ENCODE measurements at places on chromosomes 16 and 17.
A peak's percentile ranks its signal among the peaks of the same experiment; 100 is the strongest.

- DNase-seq = no peak
Observed at GRCh38 chr16:85374571-85374872, 238.6 kb upstream of the GSE1 start.

- DNase-seq = no peak
Observed at GRCh38 chr16:88078111-88078775, 127.0 kb downstream of the BANP start.

GRCh38 chr17:69711541-69711940 lies 297.0 kb downstream of the MAP2K6 start:
- no peak for DNase-seq

GRCh38 chr17:69919789-69920188 lies 155.2 kb upstream of the KCNJ16 start:
- DNase-seq = no peak

- DNase-seq = peak; percentile 61
Observed at GRCh38 chr16:89409161-89409711, 81.1 kb downstream of the ANKRD11 start.

- no peak for DNase-seq
Observed at GRCh38 chr17:34434052-34434451, 71.0 kb upstream of the CCL1 start.

DNA sequence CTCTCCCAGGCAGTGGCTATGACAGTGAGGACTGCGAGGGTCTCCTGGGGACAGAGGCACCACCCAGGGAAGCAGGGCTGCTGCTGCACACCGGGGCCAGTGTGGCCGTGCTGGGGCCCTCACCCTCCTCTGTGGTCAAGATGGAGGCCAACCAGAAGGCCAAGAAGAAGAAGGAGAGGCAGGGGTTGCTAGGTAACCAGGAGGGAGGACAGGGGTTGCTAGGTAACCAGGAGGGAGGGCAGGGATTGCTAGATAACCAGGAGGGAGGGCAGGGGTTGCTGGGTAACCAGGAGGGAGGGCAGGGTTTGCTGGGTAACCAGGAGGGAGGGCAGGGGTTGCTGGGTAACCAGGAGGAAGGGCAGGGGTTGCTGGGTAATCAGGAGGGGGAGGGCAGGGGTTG lies 55.2 kb downstream of the ACTG1 start:
- no peak for DNase-seq

- no peak for DNase-seq
Observed at GRCh38 chr17:35765086-35765710, 4.5 kb downstream of the C17orf50 start.

- DNase-seq = no peak
Observed at GRCh38 chr17:73794336-73794735, 150.1 kb upstream of the SDK2 start.

DNA sequence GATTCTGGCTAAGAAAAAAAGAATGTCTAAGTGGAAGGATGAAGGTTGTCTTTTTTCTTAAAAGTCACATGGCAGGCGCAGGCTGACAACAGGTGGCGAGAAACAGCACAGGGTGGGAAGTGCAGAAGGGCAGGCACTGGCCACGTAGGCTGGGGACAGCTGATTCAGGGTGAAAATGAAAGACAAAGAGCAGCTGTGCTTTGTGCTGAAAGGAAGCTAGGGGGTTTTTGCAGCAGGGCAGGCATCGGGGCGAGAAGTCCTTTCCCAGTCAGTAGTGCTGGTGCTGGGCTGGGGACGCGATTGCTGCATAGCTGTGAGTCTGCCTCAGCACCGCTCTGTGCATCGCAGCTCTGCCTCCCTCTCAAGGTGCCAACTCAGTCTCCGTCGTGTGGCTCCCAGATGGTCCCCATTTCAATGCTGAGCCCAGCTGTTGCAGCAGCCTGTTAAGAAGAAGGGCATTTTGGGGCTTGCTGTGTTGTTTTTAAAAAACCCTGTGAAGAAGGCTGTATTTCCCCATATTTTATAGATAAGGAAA lies 183.1 kb upstream of the CCL2 start:
- no peak for DNase-seq

GRCh38 chr16:88782454-88783390 lies 2.3 kb downstream of the PIEZO1 start:
- DNase-seq = peak; percentile 85

DNA sequence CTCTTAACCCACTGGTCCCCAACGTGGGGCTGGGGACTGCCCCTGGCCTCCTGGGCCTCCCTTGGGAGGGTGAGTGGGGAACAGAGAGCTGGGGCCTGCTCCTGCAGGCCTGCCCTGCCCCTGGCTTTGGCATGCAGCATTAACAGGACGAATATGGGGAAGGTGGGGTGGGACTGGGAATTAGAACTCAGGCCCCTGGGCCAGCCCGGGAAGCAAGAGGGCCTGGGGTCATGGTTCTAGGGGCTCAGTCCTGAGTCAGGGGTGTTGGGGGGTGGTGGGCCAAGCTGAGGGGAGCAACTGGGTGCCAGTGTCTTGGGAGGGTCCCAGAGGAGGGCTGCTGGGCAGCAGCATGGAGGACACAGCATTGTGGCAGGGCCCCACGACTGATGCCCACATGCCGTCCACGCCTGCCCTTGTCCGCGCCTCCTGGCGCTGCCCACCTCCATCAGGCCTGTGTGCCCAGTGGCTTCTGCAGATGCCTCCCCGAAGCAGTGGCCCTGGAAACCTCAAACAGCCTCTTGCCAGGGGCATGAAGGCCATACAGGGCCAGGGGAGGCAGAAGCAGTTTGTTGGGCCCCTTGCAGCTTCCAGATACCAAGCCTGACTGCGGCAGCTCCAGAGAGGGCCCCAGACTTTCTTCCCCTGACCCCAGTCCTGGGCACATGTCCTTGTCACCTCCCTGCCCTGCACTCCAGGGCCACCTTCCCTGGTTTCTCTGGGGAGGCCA lies 4.8 kb downstream of the MAP2K3 start:
- DNase-seq = no peak

- no peak for DNase-seq
Observed at GRCh38 chr17:30278032-30278431, 13.7 kb downstream of the BLMH start.

- no peak for DNase-seq
Observed at GRCh38 chr17:17365476-17366110, 62.4 kb downstream of the NT5M start.

DNA sequence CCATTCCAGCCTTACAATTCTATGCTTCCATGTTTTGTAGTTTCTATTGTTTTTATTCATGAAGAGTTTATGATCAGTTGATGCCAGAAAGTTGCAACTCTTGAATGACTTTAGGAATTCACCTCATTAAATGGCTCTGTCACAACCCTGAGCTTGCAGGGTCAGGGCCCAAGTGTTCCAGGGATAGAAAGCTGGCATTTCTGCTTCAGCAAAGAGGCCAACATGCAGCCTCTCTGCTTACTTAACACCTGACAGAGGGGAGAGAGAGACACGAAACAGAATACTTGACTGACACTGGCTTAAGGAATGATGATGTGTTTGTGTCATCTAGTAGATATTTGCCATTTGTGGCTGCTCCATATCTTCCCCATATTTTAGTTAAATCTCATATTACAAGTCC lies 328.1 kb downstream of the CA10 start:
- no peak for DNase-seq

GRCh38 chr16:11502239-11502638 lies 84.5 kb downstream of the LITAF start:
- no peak for DNase-seq

- DNase-seq = no peak
Observed at GRCh38 chr17:31225831-31226230, 71.2 kb downstream of the OMG start.

GRCh38 chr16:14249291-14250032 lies 178.3 kb downstream of the MRTFB start:
- peak; percentile 46 for DNase-seq

DNA sequence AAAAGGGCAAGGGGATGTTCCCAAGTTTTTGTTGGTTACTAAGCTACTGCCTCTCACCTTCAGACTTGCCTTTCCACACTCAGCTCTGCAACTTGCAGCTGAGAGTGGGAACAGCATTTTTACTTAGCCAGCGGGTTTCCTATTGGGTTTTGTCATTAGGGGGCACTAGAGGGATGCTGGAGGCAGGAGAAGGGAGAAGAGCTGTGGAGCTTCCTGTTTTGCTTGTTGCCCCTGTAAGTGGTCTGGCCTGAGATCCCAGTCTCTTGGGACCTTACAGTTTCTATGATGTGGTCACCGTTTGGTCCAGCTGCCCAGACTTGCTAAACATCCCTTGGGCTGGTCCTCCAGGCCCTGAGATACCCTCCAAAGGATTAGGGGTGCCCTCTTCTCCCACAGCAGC lies 209.6 kb upstream of the NLRP1 start:
- DNase-seq = no peak

DNA sequence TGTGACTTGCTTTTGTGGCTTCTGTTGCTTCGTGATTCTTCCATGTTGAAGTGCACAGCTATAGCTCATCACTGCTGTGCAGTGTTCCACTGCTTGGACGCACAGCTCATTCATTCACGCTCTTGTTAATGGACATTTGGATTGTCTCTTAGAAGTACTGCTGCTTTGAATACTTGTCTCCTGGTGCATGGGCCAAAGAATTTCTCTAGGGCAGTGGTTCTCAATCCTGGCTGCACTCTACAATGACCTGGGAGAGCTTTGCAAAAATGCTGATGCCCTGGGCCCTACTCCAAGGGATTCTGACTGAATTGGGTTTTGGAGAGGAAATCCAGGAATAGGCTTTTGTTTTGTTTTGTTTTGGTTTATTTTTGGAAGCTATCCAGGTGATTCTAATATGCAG lies 20.0 kb downstream of the CCL17 start:
- DNase-seq = no peak

DNA sequence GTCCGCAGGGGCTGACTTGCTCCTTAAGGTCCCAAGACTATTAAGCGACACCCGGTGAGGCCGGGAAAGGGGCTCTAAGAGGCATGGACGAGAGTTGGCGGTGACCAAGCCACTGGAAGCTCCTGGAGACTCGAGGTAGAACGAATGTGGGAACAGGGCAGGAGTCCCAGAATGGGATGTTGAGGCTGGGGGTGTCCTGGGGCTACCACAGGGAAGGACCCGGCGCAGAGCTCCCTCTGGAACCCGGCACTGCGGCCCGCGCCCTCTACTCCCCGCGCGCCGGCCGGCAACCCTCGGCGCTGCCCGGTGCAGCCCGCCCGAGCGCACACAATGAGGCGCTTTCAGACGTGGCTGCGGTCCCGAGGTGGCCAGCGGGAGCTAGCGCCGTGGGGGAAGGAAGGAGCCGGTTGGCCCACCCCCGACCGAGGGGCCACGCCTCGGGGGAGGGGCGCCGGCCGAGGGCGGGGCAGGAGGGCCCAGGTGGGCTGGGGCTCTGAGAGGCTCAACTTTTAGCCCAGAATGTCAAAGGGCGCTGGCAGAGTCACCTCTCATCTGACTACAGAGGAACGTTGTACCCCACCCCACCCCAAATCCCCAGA lies at the start of gene CHST6:
TSS of gene CHST6 (minus strand) at position 366 of the 599 bp plus-strand sequence. CDS start 15,613 bp downstream, outside the sequence.
- peak; percentile 40 for DNase-seq

- peak; percentile 96 for DNase-seq
Observed at GRCh38 chr17:82297280-82297713, 20.1 kb downstream of the CD7 start.

GRCh38 chr17:80874866-80875445 lies 116.7 kb upstream of the CHMP6 start:
- DNase-seq = no peak

GRCh38 chr16:89600956-89601355 lies 12.5 kb upstream of the DPEP1 start:
- no peak for DNase-seq

DNA sequence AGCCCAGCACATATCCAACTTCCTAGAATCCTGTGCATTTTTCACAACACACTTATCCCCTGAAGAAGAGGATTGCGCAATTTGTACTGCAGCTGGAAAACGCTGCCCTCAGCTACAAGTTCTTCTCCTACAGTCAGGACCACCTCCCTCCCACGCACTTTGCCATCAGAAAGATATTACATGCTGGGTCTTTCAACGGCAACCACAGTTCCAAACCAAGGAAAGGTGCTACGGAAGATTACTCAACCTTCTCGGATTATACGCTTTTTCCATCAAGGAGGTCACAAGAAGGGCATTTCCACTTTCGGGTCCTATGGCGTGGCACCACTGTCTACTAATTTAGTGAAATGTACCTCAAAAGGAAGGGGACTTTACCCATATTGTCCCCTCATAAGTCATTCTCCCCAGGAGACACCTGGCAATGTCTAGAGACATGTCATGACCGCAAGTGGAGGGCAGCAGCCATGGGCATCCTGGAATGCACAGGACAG lies 35.2 kb downstream of the USP7 start:
- peak; percentile 50 for DNase-seq

DNA sequence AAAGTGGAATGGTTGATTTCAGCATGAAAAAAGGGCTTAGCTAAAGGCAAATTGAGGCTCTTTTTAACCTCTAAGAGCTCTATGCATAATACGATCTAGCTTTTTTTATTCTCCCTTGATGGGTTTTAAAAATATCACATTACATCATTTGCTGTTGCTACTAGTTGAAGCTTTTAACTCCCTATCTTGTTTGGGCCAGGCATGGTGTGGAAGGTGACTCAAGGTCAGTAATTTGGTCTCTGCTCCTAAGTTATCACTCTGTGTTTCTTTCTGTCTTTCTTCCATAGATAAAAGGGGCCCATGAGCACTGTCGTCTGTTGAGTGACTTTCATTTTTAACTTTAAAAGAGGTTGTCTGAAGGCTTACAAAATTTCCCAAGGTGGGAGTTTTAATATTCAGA lies 58.1 kb upstream of the GOT2 start:
- DNase-seq = no peak

DNA sequence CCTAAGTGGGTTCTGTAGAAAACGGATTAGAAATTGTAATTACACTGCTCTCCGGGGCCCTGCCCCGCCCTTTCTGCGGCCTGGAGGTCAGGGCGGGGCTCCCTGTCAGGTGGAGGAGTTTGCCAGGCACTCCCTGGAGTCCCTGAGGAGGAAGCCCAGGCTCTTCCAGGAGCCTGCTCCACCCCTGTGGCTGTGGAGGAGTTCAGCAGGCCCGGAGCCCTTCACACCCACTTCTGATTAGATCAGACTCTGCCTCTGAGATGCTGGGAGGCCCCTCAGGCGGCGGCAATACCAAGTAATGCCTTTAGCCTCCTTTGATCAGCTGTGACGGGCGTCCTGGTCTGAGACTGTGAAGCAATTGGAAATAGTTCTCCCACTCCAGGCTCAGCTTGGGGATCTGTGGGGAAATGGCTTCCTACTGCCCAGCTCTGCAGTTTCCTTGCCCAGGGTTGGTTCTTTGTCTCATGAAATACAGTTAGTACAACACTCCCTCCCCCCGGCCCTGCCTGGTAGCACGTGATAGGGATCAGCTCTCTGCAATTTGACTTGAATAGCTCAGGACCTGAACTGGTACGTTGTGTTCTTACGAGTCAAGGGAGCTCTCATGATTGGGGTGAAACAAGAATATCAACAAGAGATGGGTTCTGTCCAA lies 22.3 kb downstream of the BAIAP2 start:
- no peak for DNase-seq

DNA sequence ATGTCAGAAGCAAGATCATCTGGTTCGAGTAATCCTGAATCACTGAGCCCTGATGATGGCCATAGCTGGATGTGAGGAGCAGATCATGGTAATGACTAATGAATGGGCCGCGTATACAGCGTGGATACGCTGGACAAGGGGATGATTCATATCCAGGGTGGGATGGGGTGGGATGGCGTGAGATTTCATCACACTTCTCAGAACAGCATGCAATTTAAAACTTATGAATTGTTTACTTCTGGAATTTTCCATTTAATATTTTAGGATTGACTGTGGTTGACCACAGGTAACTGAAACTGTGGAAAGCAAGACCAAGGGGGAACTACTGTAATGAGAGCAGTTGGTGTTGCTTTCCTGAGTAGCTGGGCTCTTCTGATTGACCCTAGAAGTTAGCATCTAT lies 225.5 kb downstream of the STX8 start:
- DNase-seq = no peak
